AG10803 (cell line): ENCODE measurements at places on chromosomes 6 and 20.

DNA sequence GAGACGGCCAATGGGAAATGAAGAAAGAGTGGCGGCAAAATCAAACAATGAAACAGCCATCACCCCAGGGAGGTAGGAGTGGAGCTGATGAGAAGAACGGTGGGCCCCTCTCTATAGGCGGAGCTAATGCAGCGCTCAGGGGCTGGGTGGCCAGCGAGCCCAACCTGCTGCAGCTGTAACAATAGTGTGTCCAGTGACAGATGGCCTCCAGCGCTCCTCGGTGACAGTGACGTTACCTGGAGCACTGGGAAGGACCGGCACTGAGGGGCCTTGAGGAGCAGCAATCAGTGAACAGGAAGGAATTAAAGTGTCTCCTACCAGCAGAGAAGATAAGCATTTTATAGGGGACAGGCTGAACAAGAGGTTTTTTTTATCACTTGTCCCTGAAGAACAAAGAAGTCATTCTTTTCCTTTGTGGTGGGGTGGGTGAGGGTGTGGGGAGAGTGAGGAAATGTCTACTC is 81.6 kb downstream of the FOXA2 start:
- DNase-seq = no peak

DNA sequence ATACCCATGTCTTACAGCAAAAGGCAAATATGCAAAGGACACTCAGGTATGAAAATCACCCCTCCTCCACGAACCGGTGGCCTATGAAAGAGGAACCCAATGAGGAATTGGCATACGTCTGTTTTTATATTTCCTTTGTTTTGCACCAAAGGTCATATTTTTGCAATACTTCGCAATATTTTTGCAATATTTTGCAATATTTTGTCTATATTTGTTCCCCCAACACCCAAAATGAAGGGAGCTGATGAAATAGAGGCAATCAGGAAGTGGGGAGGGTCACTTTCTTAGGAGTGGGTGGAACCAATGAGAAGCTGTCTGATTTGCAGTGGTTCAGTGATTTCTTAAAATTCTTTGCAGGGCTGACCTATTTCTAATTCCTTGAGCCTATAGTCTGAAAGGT is 296.8 kb upstream of the TSHZ2 start:
- DNase-seq = peak; percentile 1

DNA sequence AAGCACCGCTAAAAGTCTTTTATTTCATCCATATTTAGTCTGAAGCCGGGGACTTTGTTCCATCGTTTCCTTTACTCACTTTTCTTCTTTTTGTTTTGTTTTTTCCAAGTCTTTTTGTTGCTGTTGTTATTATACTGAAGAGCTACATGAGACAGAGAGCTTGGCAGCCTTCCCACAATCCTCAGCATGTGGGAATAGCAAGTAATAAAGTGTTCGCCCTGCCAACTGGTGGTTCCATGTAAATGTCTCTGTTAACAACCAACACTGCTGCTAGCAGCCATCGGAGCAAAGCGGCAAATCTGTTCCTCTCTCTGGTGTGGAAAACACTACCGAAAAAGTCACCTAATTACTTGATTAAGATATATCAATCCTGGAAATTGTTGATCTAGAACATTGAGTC is 437.8 kb upstream of the ID4 start:
- DNase-seq = peak; percentile 68

DNA sequence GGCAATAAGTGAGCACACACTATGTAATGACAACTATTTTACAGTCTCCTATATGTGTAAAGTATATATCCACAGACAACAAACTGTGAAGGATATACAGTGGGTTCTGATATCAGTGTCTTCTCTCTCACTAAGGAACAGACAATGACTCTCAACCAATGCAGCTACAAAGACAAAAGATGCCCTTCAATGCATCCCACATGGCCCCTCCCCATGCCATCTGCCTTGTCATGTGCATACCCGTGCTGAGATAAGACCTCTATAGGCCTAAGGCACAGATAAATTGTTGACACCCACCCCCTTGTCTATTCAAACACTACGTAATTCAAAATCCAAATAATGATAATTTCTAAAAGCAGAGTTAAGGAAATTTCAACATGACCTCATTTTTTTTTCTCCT is 1123.5 kb upstream of the MAP3K7 start:
- no peak for DNase-seq

GRCh38 chr6:13445005-13445743 is 42.2 kb downstream of the GFOD1 start:
- peak; percentile 49 for DNase-seq

GRCh38 chr6:27867945-27868300 is 44.3 kb downstream of the OR2B2 start:
- peak; percentile 1 for DNase-seq

GRCh38 chr6:131640576-131640975 is 3.5 kb downstream of the ENPP3 start:
- DNase-seq = no peak

DNA sequence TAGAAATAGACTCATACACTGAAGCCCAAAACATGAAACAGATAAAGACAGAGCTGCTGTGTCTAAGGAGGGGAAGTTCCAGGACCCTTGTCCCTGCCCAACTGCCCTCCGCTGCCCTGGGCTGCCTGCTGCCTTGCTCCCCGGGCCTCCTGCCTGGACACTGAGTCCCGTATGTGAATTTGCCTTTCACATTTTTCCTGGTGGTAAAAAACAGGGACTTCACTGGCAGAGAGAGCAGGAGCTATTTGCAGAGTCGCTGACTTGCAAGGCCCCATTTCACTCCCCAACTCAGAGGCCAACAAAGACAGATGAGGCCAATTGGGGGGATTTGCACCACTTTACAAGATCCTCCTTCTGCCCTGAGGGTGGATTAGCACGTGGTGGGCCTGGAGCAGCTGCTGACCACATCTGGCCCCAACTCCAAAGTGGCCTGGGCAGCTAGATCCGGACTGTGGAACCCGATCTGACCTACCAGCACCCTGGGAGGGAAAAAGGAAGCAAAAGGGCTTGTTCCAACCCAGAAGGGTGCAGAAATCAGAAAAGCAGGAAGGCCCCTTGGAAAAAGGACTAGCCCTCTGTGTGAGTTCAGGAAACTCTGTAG is 61.4 kb downstream of the NOL4L start:
- DNase-seq = no peak

- no peak for DNase-seq
Observed at GRCh38 chr20:38202153-38202981, 37.3 kb upstream of the TGM2 start.

- DNase-seq = peak; percentile 22
Observed at GRCh38 chr6:30061858-30062458, 893 bp downstream of the POLR1H start.

GRCh38 chr6:156909212-156910010 is 132.2 kb downstream of the ARID1B start:
- no peak for DNase-seq

DNA sequence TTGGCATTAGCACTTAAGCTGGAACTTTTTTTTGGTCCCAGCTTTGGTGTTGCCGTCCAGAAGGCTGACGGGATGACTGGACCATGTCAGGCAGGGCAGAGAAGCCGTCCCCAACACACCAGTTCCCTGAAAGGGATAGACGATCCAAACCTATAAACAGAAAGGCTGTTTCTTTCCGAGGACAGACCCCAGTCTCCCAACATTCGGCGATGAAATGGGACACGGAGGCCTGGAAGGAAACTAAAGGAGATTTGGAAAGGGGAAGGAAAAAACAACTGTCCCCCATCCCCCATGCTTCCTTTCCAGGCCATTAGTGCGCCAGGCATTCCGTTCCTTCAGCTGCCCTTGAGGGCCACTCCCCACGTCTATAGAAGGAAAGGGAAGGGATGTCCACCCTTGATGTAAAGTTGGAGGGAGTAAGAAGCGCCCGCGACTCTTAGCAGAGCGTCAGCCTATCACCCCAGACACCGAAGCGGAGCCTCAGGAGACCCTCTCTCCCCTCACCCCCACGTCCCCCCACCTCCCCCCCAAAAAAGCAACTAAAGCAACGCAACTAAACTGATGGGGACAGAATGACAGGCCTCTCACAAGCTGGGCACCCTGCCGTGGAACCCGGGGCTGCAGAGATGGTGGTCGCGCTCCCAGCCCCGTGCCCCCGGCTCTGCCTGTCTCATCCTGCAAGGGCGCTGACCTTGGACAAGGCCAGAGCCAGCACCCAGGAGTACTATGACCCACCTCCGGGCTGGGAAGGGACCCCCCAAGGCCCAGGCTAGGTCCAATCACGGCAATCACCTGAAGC is 638 bp downstream of the BLCAP start:
- DNase-seq = peak; percentile 28

GRCh38 chr6:129621252-129621651 is 88.7 kb downstream of the ARHGAP18 start:
- DNase-seq = no peak
